Activated naive CD4-positive, alpha-beta T cell treated with anti-CD3 and anti-CD28 coated beads, Interleukin-2, amount 50 U/mL, for 72 hours (primary cell): ENCODE measurements at places on chromosomes 6 and 20. TPM values are rescaled to one million over a fixed set of nuclear protein-coding genes. Genes with fewer than 3 reads are reported as not detected.

The AKAP12 gene
- 0.36 TPM for total RNA-seq

The PCK1 gene
- not detected for total RNA-seq

The PEX3 gene
- 8.3 TPM for total RNA-seq

The PROCR gene
- total RNA-seq = 3.1 TPM

The TAP1 gene
- 319 TPM for total RNA-seq

GRCh38 chr20:49052334-49052733, 6.2 kb downstream of the CSE1L start:
- no peak for DNase-seq

GRCh38 chr6:104682722-104683643, 176.7 kb downstream of the HACE1 start:
- DNase-seq = no peak

DNA sequence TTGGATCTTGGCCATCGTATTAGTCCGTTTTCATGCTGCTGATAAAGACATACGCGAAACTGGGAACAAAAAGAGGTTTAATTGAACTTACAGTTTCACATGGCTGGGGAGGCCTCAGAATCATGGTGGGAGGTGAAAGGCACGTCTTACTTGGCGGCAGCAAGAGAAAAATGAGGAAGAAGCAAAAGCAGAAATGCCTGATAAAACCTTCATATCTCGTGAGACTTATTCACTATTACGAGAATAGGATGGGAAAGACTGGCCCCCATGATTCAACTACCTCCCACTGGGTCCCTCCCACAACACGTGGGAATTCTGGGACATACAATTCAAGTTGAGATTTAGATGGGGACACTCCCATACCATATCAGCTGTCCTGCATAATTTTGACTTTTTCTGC, 20.1 kb upstream of the REPS1 start:
- no peak for DNase-seq

- peak; percentile 27 for DNase-seq
Measured at GRCh38 chr6:85460921-85461797, 11.3 kb downstream of the NT5E start.

DNA sequence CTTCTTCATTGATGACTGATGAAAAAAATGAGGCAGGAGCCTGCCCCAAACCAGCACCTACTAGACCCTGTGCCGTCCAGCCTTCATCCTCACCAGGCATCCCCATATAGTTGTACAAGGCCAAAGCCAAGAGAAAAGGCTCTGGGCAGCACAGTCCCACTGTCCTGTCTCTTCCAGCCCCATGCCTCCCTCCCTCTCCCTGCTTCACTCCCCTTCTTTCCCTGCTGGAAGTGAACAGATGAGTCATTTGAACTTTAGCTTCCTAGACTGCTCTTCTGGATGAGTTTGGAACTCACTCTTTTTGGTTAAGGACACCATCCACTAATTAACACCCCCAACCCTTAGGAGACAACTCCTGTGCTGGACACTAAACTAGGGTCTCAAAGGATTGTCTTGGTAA, 235.2 kb downstream of the LRFN2 start:
- DNase-seq = no peak

DNA sequence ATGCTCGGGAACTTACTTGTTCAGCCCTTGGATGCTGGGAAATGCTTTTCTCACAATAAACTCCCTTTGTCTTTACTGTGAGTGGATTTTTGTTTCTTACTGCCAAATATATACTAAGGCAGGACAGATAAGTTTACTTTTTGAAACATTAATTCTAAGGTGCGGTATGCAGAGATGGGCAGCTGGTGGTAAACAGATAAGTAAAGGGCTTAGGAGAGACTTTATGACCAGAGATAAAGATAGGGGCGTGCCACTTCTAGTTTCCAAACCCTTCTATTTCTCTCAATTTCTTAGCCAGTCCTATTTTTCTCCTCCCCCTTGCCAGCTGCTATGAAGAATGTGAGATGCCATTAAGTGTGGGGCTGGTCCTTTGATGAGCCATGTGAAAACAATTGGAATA, 16.3 kb downstream of the SAMD3 start:
- DNase-seq = no peak

GRCh38 chr6:154537511-154538325, 27.2 kb upstream of the CNKSR3 start:
- no peak for DNase-seq

GRCh38 chr6:17450832-17451231, 57.4 kb downstream of the CAP2 start:
- no peak for DNase-seq
